ENCODE measurements at places on chromosomes 4 and X.

DNA sequence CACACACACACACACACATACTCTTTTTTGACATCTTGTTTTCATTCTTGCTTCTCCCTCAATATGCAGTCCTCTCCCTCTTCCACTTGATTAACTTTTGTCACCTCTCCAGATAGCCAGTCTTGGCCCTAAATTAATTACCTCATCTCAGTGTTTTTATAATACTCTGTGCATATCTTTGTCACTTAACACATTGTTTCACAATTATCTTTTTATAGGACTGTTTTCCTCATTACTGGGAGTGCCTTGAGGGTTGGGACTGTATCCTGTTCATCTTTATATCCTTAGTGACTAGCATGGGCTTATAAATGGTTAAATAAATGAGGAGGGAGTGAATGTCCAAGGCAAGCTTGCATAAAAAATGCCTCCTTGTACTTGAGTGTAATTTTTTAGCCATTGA lies 33.1 kb downstream of the SYNPO2 start:
- DNase-seq = no peak

DNA sequence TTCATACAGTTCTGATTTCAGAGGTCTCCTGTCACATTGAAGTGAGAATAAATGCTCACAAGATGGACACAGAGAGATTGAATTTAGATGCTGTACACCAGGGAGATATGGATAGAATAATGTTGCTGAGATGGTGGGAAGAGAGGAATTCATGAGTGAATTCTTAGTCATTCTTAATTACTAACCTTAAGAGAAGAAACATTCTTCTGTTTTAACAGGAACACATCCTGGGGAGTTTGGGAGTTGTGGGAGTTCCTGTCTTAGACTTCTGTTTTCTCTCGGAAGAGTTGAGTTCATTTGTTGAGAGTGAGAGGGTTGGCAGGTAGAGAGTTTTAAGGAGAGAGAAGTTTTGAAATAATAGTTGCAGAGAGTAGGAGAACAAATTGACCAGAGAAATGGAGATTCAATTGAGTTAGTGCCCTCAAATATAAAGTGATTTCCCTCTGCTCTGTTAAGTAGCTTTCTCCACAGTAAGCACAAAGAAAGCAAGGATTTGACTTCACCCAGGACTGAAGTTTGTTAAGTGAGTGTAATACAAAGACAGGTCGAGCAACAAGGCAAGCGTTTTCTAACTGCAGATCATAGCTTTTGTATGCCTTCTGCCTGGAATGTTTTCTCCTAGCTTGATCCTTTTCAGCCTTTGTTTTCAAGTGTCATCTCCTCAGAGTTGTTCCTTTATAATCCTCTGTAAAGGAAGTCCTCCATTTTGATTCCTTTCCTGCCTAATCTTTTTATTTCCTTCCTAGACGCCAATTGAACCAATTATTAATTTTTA lies 205.9 kb downstream of the RAPGEF2 start:
- DNase-seq = peak; percentile 48

DNA sequence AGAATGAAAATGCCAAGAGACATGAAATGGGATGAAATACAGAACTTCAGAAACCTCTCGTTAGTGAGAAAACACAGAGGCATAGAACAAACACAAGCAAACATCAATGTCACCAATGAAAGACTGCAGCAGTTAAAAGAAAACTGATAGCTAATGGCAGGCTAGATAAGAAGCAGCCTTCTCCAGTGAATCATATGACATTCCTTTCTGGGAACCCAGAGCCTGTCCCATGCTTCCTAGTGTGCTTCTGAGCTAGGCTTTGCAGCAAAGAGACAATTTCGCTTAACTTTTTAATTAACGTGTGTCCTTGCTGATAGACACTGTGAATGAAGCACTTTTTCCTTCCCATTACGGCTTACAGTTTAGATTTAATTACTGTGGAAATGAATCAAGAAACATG lies 444.6 kb downstream of the IL15 start:
- peak; percentile 48 for DNase-seq

GRCh38 chrX:16739574-16739973 lies 20.2 kb downstream of the SYAP1 start:
- no peak for DNase-seq

GRCh38 chr4:173507471-173508385 lies 22.3 kb downstream of the HAND2 start:
- peak; percentile 34 for DNase-seq

DNA sequence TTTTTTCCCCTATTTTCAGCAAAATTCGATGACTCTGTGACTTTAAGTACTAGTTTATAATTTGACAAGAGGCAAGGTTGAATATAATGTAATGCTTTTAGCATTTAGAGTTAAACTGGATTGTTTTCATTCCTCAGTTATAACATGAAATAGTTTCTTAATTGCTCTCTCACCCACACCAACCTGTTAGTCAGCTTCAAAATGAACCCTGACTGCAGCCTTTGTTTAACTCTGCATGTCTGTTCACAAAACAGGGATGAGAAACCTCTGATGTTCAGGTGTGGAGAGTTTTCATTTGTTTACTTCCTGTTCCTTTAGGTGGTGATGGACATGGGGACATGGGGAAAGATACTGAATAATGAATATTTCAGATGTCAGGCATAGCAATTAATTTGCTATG lies 49.9 kb upstream of the MND1 start:
- no peak for DNase-seq

DNA sequence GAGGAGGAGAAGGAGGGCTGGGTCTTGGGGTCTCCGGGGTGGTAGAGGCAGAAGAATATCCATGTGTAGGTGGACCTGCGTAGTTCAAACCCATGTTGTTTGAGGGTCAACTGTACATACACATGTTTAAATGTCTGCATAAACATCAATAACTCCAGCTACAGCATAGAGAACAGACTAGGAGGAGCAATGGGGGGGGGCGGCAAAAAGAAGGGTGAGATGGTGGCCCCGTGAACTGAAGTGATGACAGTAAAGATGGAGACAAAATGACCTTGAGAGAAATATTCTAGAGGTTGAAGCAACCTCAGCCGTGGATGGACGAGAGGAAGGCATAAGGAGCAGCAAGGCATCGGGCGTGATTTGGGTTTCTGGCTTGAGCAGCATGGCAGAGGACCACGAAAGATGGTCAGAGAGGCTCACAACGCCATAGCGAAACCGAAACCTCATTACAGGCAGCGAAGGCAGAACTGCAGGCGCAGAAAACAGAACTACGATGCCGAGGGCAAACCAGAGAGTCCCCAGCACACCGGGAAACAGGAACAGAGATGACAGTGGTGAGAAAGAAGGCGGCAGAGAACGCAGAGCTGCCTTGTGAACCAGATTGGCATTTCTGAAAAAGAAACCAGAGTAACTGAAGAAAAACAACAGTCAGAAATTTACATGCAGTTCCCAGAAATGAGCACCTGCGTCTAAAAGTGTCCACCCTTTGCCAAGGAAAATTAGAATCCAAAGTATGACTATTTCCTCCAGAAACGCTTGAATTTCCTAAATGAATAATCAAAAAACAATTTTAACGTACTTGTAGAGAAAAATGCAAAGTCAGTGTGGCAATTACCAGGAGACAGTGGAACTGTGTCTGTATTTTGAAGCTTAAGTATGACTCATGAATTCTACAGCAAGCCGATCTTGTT lies 50.3 kb upstream of the ENPP6 start:
- DNase-seq = peak; percentile 33

GRCh38 chr4:119692001-119692400 lies 63.4 kb upstream of the PDE5A start:
- no peak for DNase-seq

DNA sequence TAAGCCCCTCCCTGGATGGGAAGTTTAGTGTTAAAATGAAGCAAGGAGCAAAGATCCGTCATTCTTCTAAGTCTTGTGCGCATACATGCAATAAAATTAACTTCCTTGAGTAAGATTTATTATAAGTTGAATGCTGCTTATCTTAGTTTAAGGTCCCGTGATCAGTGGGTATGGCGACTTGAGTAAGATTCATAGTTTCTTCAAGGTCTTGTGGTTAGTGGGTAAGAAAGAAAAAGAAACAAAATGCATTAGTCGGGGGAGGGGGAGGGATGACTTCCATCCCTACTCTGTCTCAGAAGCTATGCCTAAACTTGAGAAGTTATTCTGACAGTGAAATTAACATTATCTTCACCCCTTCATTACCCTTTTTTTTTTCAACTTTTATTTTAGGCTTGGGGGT lies 127.3 kb upstream of the MAGEB16 start:
- no peak for DNase-seq

DNA sequence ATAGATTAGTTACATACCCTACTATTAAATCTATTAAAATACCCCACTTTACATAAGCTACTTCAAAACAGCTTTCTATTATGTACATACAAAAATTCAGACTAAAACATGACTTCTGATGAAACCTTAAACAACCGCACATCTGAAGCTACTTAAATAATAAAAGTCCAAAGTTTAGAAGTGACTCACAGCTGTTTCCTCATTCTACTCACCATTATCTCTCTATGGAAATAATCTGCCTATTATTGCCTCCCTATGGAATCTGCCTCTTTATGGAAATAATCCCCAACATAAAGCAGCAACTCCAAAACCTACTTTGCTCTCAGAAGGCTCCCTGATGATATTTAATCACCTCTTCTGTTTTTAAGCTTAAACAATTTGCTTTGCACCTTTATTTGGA lies 15.7 kb upstream of the BANK1 start:
- DNase-seq = no peak

DNA sequence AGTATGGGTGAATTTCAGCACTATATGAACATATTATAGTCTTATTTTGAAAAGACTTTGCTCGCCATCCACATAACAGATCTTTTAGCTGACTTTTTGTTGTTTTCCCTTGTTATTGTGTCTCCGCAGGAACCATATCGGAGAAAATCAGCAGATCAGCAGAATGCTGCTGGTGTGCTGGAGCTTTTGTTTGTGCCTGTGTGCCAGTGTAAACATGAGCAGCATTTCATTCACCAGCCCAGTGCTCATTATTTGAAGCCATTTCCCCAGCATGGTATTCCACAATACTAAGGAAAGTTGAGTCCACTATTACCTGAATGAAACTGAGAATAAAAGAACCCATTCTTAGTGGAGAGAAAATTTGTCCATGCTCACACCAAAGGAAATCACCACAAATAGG lies 261.8 kb upstream of the ARX start:
- DNase-seq = no peak

- DNase-seq = peak; percentile 19
Observed at GRCh38 chr4:40648742-40649281, 19.1 kb upstream of the RBM47 start.

GRCh38 chrX:31555506-31555905 lies 483.7 kb upstream of the FTHL17 start:
- DNase-seq = peak; percentile 7

DNA sequence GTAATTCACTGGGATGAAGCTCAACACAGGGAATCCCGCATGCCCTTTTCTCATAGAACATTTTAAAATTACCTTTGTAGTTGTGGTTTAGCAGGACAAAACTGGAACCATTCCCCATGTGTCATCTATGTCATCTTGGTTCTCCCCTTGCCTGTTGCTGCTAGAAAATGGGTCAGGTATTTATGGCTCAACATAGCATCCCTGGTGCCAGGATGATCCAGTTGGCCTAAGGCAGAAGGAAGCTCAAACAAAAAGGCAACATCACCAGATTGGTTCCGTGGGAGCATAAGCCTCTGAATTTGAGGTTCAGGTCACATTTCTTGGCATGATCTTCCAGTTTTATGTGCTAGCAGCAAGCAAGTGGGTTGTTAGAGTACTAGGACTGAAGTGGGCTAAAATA lies 552.6 kb upstream of the BOD1L1 start:
- DNase-seq = no peak

DNA sequence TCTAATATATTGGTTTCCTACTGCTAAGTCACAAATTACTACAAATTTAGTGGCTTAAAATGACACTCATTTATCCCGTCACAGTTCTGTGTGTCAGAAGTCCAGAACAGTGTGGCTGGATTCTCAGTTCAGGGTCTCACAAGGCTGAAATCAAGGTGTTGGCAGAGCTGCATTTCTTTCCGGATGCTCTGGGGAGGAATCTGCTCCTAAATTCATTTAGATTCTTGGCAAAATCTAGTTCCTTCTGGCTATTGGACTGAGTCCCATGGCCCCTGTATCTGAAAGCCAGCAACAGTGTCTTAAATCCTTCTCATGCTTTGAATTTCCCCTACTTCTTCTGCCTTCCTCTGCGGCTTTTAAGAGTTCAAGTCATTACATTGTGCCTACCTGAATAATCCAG lies 103.1 kb upstream of the BMP3 start:
- no peak for DNase-seq

DNA sequence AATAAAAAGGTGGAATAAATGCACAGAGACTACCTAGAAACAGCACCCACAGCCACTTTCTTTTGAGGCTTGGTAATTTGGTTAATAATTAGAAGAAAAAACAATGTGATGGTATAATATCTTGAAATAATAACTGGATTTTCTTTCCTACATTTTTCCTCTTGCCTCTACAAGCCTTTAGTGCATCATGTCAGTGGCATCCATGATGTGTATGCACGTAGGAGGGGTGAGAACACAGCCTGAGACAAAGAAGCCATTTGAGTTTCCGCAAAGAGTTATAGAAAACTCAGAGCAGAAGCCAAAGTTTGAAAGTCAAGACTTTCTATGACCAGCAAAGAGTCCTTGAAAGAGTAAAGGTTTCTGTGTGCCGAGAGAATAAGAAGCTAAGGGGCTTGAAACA lies 461.3 kb downstream of the BCOR start:
- no peak for DNase-seq

DNA sequence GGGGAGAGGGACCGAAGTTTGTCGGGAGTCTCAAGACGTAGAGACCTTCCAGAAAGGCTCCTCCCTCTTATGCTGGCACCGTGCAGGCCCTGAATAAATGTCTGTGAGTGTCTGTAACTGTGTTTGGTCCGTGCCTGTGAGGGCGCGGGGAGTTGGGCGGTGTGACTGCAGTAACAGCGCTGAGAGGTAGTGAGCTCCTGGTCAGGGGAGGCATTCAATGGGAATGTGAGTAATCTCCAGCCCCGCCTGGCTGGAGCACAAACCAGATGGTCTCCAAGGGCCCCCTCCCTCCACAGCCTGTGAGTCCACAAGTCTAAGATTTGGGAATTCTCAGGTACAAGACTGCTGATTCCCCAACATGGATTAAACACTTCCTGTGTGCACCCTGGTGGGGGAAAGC lies 100.0 kb downstream of the HMX1 start:
- no peak for DNase-seq

- no peak for DNase-seq
Observed at GRCh38 chr4:187908079-187908561, 87.5 kb upstream of the ZFP42 start.
